ENCODE measurements at places on chromosomes 3 and 15. TPM values are rescaled to one million over a fixed set of nuclear protein-coding genes. Genes with fewer than 3 reads are reported as not detected.

DNA sequence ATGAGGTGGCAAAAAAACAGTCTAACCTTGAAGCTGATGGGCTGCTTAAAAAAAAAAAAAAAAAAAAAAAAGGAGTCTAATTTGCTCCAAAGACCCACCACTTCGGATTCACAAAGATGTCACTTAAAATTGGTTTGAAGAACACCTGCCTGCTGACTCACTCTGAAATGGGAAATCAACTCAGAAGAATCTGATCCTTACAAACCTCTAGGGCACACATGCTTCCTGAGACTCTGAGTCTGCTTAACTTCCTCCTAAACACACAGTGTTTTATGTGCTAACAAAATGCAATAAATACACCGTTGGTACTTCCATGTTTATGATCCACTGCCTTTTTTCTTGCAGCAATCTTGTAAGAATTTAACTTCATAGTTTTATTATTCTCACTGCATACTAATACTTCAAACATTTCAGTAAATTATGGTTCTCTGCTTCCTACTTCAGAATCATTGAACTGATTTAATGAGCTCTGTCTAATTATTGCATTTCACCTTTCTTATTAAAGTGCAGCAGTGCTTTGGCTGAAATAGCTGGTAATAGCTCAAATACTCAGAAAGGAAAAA lies 73.0 kb upstream of the FRMD4B start:
- no peaks in the 10 kb centered on the region for H3K27me3 ChIP-seq
- no peak for DNase-seq
- H3K27ac ChIP-seq: no peak overlapping the region

DNA sequence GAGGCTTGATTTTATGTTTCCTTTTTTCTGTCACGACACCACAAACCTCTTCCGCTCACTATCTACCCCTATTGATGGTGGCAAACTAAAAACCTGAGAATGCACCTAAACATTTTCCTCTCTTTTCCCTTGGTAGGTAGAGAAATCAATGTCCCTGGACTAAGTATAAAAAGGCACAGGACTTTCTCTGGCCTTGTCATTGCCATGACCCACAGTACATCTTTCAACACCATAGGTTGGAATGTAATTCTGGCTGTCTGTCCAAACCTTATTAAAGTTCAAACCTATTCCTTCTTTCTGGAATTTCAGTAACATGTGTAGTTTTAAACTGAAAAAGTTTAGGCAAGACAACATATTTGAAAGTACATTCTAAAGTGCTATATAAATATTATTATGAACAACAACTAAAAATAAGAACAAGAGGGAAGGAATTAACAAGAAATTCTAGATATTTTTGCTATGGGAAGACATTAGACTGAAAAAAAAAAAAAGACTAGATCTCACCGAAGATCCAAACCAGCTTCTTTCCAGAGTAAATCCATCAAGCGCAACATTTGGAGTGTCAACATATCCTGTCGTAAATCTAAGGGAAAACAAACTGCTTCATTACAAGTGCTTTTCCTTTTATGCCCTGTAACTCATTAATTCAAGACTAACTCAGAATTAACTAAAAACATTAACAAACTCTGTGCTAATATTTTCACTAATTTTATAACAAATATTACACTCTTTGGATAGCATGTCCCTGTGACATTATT lies 73.1 kb downstream of the FAIM start:
- no peaks in the 10 kb centered on the region for H3K27me3 ChIP-seq
- no peak overlapping the region for H3K4me3 ChIP-seq
- peaks cover 2% of the 10 kb centered on the region for H3K36me3 ChIP-seq
- no peaks in the 10 kb centered on the region for H3K4me1 ChIP-seq

GRCh38 chr15:64824929-64825430 lies 467 bp downstream of the PIF1 start:
- no peak for DNase-seq
- no peaks in the 10 kb centered on the region for H3K27me3 ChIP-seq
- H3K27ac ChIP-seq: no peak overlapping the region
- H3K36me3 ChIP-seq: no peaks in the 10 kb centered on the region

GRCh38 chr3:38458796-38459498 lies 5.3 kb downstream of the ACVR2B start:
- peaks cover 3% of the 10 kb centered on the region for H3K4me1 ChIP-seq
- no peak overlapping the region for H3K27ac ChIP-seq
- H3K4me3 ChIP-seq: no peak overlapping the region
- DNase-seq: peak; percentile 81

DNA sequence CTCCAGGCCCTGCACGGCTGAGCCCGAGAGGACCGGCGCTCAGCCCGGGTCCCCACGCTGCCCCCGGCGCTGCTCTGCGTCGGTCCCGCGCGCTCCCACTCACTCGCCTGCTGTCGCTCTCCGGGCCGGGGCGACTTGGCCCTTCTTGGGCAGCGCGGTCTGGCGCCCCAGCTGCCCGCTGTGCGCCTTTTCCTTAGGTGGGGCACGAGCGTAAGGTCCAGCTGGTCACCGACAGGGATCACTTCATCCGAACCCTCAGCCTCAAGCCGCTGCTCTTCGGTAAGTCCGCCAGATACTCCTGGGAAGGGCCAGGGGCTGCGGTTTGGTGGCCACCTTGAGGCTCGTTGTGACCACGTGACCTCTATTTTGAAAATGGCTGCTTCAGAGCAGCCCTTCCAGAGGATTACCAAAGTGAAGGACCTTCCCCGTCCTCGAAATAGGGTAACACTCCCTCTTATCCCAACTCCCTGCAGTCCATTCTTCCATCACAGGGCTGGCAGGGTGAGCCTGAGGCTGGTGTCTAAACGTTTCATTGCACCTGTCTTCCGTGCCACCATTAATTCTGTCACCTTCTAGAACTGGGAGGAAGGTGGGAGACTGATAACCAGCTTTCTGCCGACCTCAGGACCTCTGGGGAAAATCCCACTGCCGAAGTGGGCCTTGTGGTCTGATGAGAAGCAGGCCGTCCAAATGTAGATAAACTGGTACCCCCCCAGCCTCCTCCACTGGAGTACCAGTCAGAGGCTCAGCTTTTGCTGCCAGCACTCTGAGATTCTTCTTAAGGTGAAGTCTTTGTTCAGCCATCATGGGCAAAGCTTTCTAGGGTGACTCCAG lies 812 bp downstream of the P4HTM start:
- no peaks in the 10 kb centered on the region for H3K36me3 ChIP-seq
- no peaks in the 10 kb centered on the region for H3K27me3 ChIP-seq
- peak overlapping the region; percentile 71 for H3K4me3 ChIP-seq
- no peaks in the 10 kb centered on the region for H3K4me1 ChIP-seq
- H3K27ac ChIP-seq: no peak overlapping the region
- no peak for DNase-seq

DNA sequence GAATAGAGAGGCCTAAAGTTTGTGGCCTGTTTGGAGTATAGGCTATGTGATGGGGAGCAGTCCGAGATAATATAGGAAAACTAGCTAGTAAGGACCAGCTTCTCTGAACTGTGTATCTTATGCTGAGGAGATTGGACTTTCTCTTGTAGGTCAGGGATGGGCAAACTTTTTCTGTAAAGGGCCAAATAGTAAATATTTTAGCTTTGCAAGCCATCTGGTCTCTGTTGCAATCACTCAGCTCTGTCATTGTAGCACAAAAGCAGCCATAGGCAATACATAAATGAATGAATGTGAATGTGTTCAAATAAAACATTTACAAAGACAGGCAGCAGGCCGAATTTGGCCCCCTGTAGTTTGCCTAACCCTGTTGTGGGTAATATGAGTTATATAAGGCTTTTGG lies 24.5 kb downstream of the TMOD3 start:
- no peak overlapping the region for H3K27ac ChIP-seq
- H3K4me1 ChIP-seq: peaks cover 4% of the 10 kb centered on the region
- H3K4me3 ChIP-seq: no peak overlapping the region
- no peaks in the 10 kb centered on the region for H3K27me3 ChIP-seq

- H3K4me3 ChIP-seq: no peak overlapping the region
- H3K27me3 ChIP-seq: no peaks in the 10 kb centered on the region
- DNase-seq: no peak
- H3K27ac ChIP-seq: no peak overlapping the region
- H3K36me3 ChIP-seq: no peaks in the 10 kb centered on the region
These were observed 81.2 kb downstream of the ANO10 start for GRCh38 chr3:43540624-43541023.

The DLEC1 gene
- total RNA-seq: 0.26 TPM

The KBTBD8 gene
- total RNA-seq: 3.1 TPM
